ENCODE measurements at places on chromosomes 11 and 22.
A peak's percentile ranks its signal among the peaks of the same experiment; 100 is the strongest.

DNA sequence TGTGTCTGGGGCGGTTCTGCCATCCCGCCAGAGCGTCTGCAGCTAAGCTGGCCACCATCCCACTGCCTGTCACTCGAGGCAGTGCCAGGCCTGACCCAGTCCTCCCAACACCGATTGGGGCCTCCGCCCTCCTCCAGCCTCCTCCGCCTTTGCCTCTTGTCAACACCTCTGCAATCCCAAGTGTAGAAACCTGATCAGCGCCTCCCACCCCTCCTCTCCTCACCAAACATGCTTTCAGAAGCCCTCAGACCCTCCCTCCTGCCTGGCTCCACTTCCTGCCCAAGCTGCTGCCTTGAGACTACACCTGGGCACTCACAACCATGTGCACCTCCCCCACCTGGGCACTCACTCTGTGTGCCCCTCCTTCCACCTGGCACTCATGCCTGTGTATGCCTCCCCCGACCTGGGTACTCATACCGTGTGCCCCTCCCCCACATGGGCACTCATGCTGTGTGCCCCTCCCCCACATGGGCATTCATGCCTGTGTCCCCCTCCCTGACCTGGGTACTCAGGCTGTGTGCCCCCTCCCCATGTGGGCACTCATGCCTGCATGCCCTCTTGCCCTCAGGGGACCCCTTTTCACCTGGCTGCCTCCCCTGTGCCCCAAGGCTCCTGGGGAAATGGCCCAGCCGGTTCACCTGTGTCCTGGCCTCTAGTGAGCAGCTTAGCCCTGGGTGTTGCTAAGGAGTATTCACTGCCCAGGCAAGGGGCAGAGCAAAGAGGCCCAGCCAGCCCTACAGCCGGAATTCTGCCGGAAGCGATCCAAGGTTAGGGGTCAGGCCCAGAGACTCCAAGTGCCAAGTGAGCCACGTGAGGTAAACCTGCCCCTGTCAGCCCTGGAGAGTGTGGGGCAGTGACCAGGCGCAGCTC lies 5.5 kb upstream of the IFITM10 start:
- DNase-seq = peak; percentile 86

DNA sequence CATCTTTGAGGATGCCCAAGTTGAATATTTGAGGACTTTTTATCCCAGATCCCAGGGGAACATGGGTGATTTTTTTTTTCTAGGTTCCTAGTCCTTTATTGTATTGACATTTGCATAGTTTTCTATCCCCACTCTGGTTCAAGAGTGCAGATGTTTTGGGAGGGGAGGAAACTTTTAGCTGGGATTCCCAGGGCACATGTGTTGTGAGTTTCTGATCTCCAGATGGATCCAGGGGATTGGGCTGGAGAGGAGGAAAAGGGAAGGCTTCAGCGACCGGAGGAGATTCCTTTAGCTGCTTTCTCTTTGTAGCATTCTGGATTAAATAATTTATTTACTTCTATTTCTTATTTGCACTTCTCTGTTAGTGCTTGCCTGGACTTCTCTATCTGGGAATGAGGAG lies 14.7 kb upstream of the SORL1-AS1 start:
- no peak for DNase-seq

- DNase-seq = no peak
Measured at GRCh38 chr11:124915541-124916369, 3.3 kb upstream of the HEPN1 start.

DNA sequence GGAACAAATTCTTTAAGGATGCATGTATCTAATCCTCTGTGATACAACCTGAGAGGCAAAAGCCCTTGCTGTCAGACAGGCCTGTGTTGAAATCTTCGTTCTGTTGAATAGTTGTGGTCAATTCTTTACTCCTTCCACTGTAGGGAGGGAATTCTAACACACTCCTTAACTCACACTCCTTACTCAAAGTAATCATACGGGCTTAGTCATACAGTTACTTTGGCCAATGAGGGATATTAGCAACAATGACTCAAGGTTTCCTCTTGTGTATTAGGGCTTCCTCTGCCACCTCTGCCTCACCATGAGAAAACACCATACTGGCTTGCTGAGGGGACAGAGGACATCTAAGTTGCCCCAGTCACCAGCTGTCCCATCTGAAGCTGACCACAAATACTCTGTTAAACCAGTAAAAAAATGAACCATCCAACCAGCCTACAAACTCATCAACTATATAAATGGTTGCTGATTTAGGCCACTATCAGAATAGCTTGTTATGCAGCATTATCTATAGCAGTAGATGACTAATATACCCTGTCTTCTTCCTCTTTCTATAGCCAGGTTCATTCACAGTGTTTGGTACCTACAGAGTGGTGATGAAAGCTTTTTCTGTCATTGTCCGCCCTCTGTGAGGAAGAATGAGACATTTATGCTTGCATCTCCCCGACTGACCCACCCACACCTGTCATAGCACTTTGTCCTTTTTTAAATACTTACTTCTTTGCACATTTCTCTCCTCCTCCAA lies 322.8 kb upstream of the SYN3 start:
- DNase-seq = no peak

- DNase-seq = no peak
Measured at GRCh38 chr22:42324566-42324965, 54.1 kb upstream of the TCF20 start.

DNA sequence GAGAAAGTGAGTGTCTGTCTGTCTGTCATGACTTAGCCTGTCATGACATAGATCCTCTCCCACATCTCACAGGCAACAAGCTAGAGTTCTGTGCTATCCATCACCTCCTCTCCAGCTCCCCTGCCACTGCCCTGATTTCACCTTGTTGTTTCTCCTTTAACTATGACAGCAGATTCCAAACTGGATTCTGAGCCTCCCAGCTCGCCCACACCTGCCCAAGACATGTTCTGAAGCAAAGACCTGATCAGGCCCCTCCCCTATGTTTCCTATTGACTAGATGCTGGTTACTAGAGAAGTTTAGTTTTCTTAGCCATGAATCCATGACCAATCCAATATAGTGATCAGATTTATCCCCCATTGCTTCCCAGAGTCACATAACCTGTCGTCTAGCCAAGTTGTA lies 15.4 kb downstream of the PRSS23 start:
- no peak for DNase-seq

DNA sequence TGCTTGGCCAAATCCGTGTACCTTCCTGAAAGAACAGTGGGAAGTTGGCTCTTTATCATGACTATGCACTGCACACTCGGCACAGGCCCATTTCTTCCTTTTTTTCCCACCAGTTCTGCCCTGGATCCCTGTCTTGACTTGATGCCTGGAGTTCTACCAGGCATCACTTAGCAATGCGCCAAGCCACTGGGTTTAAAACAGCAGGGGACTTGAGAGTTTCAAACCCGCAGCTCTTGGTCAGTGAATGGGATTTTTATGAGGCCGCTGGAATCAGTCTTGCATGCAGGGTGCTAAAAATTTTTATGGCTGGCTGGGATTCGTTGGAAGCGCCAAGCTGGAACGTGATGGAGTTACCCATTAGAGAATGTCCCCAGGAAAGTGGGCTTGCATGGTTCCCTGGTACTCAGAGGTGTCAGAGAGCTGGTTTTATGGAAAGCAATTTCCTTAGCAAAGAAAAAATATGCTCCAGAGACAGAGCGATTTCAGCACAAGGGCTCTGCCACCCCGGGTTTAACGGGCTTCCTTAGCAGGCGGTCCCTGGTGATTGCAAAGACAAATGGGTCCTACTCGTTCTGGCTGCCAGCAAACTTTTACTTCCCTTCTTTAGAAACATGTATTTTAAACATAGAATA lies 432.9 kb downstream of the TENM4 start:
- DNase-seq = no peak

DNA sequence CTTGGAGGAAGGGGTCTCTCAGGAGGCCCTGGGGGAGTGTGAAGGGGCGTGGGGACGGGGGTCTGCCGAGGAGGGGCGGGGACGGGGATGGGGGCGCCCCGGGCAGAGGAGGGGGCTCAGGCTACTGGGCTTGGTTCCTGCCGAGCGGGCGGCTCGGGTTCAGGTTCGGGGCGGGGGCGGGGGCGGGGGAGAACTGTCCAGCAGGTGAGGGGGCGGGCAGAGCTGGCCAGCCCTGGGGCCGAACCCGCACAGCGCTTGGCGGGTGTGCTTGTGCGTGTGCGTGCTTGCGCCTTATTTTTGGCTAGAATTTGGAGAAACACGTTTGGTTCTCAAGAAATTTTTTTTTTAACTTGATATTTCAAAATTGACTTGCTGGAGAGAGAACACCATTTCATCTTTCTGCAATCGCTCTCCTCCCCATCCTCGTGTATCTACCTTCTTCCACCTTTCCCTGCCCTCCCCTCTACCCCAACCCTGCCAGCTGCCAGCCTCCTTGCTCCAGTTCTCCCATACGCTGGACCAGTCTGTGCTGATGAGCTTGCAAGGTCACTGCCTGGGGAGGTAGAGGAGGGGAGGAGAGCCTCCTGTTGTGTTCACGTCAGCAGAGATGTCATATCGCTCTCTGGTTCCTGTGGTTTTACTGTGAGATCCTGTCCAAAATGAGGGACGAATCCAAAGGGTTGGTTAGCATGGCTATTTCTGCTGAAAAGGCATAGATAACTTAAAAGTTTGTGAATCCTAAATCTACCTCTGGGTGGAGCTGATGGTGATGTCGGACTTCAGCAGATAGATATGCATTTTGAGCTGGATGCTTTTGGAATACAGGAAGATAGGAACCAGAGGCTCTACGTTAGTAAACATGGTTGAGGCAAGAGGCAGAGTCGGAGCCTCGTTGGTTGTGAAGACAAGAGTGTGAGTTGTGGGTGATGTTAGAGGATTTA lies 668 bp downstream of the MADD start:
- no peak for DNase-seq

DNA sequence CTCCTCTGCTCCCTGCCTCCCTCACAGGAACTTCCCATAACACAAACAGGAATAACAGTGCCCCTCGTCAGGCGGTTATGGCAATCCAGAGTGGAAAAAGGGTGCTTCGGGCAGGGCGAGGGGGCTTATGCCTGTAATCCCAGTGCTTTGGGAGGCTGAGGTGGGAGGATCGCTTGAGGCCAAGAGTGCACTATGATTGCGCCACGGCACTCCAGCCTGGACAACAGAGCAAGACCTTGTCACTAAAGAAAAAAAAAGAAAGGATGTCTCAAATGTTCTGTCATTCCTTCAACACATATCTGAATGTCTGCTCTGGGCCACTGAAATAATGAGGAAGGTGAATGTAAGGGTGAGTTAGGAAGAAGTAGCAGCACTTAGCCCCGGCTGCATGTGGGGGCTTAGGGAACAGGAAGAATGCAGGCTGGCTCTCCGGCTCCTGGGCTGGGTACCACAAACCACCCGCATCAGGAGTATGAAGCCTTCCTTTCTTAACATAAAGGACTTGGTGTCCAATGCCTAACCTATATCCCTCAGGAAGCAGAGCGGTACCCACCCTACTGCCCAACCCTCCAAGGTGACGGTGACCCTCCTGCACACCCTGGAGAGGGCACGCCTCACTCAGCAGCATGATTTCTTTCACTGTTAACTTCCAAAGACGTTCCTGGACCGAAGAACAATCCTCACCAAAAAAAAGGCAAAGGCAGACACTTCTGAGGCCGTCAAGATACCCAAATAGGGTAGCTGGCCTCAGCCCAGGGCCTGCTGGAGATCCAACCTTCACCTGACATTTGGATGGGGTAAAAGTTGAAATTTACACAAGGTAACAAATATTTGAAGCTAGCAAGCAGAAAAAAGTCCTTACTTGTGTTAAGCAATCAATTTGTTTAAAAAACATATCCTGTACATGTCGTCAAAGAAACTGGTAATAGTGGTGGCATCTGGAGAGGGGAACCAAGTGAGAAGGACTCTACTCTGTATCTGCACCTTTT lies 3.8 kb downstream of the CPT1A start:
- DNase-seq = no peak

- no peak for DNase-seq
Measured at GRCh38 chr11:134938212-134938611, 526.2 kb upstream of the B3GAT1 start.

- peak; percentile 56 for DNase-seq
Measured at GRCh38 chr11:19919050-19919561, 206.5 kb downstream of the NAV2 start.

GRCh38 chr11:18472587-18472986 lies 16.9 kb downstream of the LDHAL6A start:
- DNase-seq = no peak

- DNase-seq = no peak
Measured at GRCh38 chr11:69351460-69351859, 57.5 kb downstream of the MYEOV start.

DNA sequence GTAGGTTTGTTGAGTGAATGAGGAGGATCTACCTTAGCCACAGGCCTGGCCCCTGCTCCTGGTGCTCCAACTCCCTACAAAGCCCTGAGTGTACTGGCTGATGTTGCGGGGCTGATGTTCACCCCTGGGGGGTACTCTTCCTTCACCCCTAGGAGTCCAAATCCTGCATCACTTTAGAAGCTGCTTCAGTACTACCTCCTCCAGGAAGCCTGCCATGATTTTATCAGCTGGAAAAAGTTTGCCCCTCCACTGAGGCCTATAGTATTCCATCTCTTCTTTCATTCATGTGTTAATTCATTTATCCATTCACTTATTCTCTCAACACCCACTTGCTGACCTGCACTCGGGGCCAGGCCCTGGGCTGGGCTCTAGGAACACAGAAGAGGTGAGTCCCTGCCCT lies 7.8 kb downstream of the SHISAL1 start:
- DNase-seq = no peak

GRCh38 chr22:23682827-23683355 lies 7.9 kb upstream of the RGL4 start:
- no peak for DNase-seq

- no peak for DNase-seq
Measured at GRCh38 chr11:315516-315994, 1.7 kb downstream of the IFITM1 start.

DNA sequence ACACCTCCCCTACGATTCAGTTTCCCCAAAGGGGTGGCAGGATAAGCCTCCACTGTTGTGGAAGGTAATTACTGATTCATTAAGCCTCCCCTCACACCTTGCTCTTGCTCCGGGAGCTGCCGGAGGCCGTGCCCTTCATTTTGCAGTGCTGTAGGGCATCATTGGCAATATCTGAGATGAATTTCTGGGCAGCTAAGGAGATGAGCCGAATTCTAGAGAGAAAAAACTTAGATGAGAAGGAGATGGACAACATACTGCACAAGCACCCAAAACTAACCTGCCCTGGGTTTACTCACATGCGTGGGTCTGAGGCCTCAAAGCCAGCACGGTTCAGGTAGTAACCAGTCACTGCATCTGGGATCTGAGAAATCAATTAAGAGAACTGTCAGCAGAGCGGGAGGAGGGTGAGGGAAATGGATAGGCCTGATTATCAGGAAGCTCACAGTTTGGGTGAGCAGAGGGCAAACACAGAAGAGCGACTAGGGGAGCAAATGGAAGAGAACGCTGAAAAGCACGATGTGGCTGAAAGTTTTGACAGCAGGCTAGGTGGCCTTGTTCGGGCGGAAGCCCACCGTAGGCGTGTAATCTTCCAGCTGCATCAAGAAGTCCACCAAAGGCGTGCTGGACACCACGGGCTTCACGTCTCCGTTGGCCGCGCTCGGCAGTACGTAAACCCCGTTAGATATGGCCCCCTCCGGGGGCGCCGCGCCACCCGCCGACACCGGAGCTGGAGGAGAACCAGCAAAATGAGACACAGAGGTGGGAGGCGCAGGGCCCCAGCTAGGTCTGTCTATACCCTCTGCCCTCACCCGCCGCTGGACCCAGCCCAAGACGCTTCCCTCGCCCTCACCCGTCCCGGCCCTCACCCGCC lies 689 bp downstream of the TAF10 start:
- DNase-seq = peak; percentile 69

GRCh38 chr22:30262917-30263741 lies 3.5 kb downstream of the OSM start:
- DNase-seq = peak; percentile 82
